ENCODE measurements at places on chromosomes 1 and 21. TPM values are rescaled to one million over a fixed set of nuclear protein-coding genes. Genes with fewer than 3 reads are reported as not detected.

The IGFN1 gene
- not detected for total RNA-seq

- DNase-seq, result no peak
These were observed 510 bp upstream of the GNG5 start for GRCh38 chr1:84506729-84507453.

DNA sequence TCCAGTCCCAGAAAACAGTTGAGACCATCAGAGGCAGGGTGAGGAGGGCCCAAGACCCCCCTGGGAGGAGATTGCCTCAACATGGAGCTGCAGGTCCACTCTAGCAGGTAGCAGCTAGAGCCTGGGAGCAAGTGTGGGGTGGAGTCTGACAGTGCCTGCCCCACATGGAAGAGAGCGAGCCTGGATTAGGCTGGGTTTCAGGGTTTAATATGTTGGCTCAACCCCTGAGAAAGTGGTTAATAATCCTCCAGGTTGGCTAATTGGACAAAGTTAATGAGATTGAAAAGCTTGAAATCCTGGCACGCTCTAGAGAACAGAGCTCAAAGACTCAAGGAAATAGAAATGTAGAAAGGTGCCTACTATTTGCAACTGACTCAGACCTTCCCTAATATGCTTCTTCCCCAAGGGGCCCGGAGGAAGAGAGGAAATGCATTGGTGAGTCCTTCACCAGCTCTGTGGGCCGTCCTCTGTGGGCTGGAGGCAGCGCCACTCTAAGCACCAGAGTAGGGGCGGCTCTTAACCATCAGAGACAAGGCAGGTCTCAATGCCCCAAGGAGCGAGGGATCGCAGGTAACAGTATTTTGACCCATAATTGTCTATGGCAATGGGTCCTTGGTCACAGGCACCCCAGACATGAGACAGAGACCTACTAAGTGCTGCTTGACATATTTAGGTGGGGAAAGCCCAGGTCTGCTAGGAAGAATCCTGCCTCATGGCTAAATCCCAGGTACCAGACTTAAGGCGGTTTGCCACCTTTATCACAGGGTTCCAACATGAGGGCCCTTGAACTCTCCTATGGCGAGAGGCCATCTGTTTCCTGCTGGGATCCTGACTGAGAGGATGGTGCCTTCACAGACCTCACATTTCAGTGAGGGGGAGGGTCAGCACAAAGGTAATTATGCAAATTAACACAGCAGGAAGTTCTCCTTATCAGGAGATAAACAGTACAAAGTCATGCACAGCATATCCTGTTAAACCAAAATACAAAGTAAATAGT is 33.8 kb downstream of the RSPH1 start:
- no peak for DNase-seq

DNA sequence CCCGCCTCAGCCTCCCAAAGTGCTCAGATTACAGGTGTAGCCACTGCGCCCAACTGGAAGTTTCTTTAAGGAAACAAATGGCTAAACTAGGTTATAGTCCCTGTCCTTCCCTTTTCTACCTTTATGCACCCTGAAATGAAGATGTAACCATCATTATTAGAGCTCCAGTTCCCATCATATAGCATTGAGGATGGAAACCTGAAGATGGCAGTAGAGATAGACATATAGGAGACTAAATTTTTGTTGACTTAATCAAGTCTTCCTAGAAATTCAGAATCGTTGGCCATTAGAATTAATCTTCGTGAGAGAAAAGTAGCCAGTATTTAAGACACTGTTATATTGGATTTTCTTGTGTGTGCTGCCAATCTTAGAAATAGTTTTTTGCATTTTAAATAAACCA is 1016.3 kb upstream of the NCAM2 start:
- no peak for DNase-seq
